ENCODE measurements at places on chromosomes 7 and 10.
A peak's percentile ranks its signal among the peaks of the same experiment; 100 is the strongest.

GRCh38 chr10:91415816-91416215, 5.7 kb downstream of the HECTD2 start:
- no peak for DNase-seq

GRCh38 chr7:82595176-82595575, 151.6 kb upstream of the CACNA2D1 start:
- no peak for DNase-seq

DNA sequence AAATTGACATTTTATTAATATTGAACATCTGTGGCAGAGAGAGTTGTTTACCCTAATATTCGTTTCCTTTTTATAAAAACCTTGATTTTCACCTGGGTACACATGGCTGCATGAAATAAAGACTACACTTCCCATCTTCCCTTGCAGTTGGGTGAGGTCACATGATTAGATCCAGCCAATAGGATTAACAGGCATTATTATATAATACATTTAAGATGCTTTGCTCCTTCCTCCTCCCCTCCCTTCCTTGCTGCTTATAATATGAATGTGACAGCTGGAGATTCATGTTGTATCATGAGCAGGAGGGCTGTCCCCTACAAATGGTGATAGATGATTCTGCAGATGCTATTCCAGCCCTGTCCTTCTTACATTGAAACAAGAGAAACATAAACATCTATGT, 146.6 kb downstream of the SH2D4B start:
- no peak for DNase-seq

DNA sequence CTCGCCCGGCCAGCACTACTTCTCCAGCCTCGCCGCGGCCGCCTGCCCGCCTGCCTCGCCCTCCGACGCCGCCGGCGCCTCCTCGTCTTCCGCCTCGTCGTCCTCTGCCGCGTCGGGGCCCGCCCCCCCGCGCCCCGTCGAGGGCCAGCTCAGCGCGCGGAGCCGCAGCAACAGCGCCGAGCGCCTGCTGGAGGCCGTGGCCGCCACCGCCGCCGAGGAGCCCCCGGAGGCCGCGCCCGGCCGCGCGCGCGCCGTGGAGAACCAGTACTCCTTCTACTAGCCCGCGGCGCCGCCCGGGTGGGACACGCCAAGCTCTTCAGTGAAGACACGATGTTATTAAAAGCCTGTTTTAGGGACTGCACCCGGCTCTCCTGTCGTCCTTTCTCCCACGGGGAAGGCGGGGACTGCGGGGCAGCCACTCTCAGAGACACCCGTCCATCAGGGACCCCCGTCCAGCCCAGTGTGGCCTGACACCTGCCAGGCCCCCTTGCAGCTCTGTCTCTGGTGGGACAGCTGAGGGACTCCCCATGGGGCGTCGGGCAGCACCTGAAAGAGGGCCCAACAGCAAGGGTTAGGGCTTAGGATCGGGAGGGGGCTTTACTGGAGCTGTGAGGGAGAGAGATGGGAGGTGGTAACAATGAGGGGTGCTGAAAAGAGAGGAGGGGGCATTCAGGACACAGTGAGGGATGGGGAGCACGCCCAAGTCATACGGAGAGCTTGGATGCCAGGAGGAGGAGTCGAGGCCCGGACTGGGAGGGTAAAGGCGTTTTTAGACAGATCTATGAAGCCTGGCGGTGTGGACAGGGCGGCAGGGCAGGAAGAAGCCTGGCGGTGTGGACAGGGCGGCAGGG, 34.7 kb downstream of the SPDYE6 start:
- peak; percentile 55 for DNase-seq

DNA sequence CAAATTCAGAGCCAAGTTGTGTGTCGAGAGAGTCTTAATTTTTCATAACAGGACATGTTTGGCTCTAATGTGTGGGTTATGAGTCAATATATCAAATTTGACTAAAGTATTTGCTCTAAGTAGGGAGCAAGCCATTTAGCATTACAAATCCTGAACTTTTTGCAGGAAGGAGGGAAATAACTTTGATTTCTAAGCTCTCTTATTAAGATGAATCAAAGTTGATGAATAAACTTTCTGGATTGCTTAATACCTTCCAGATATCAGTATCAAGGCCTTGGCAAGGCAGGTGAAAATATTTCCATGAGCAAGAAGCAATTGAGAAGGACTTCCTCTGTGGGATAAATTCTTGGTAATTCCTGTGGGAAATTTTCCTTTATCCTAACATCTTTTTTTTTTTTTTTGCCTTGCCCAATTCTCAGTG, 258.8 kb downstream of the AHR start:
- no peak for DNase-seq

DNA sequence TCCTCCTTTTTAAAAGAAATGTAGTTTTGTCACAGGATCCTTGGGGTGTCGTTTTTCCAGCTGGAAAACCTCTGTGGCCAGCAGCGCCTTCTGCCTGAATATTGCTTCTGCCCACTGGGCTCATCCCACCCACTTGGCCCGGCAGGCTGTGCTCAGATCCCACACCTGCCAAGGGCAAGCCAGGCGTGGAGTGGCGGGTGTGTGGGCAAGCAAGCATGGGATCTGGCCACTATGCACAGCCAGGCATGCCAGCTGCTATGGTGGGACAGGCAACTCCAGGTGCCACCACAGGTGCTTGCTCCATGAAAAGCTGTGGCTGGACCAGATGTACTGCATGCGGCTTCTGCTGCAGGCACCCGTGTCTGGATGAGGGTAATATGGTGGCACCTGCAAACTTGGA, 31.2 kb upstream of the INPP5F start:
- no peak for DNase-seq

DNA sequence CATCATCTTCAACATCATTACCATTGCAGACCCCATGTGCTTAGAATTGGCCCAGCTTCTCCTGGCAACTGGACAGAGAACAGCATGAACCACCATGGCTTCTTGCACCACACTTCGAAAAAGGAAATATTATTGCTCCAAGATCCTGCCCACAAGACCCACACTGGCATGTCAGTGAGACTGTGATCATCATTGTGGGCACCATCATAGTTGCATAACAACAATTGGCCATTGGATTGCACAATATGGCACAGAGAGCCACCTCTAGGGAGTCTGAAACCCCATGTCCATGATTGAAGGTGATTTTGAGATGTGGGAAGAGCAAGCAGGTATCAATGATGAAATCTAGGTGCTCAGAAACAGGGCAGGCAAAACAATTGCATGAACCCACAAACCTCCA, 918.9 kb downstream of the GRID1 start:
- DNase-seq, result no peak

GRCh38 chr10:89238956-89239644, 12.5 kb downstream of the LIPA start:
- no peak for DNase-seq

DNA sequence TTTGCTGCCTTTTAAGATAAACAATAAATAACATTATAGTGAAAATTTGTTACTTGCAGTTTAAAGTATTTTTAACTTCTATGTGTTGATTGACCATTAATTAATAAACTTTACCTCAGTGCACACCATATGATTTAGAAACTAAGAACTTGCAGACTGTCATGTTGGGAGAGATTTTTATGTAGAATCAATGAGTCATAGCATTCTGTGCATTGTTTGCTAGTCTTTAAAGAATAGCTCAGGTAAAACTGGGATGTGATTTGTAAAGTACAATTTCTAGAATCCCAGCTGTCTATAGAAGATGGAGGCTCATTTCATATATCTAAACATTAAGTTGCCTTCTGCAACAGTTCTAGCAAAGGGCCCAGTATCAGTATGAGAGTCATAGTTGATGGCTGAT, 199.6 kb upstream of the SEMA3A start:
- DNase-seq, result no peak

DNA sequence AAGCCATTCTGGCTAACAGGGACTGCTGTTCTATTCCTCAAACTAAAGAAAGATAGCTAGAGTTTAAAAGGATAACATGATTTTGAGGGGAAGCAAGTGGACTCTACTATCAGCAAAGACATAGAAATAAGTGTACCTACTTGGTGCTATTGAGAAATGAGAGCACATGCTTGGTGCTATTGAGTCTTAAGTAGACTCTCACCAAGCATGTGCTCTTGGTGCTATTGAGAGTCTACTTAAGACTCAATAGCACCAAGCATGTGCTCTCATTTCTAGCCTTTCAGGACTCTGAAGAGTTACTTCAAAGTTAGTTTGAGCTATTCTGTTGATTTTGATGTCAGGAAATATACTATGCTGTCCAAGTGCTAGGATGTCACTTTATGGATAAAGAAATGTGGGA, 733.0 kb upstream of the ZWINT start:
- no peak for DNase-seq

GRCh38 chr10:124701435-124701834, 42.7 kb downstream of the FAM53B start:
- DNase-seq, result peak; percentile 54
